ENCODE measurements at places on chromosomes 3 and 15.

DNA sequence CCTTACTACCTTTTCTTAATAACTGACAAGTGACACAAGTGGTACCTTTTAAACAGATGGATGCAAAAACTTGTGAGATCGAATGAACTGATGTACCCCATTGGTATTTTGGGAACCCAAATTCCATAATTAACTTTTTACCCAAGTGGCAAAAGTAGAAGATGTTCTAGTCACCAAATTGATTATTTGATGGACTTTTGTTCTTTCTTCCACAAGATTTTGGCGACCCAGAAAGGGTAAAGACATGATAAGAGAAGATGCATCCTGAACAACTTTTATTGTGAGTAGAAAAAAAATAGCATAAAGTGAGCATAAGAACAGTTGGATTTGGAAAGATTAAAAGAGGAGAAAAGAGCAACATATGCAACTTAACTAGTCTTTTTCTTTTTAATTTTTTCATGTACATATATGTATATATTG, 159.5 kb downstream of the TIGIT start:
- no peak for DNase-seq

GRCh38 chr3:24299246-24299805, 195.3 kb downstream of the THRB start:
- no peak for DNase-seq

DNA sequence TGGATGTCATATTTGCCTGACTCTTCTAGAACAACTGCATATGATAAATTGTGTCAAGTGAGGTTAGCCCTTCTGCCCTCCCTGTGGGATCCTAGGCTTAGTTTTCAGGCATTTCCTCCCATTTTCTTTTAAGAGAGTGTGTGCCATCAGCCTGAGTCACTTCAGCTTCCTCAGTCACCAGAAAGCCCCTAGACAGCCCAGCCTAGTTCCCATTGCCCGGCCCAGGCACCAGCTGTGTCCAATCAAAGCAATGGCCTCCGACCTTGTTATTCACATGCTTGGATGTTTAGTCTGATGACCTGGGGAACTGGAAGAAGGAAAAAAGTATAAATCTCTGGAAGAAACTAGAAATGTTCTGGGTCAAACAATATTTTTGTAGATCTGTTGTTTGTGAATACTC, 221.9 kb upstream of the LRIG1 start:
- DNase-seq = no peak

DNA sequence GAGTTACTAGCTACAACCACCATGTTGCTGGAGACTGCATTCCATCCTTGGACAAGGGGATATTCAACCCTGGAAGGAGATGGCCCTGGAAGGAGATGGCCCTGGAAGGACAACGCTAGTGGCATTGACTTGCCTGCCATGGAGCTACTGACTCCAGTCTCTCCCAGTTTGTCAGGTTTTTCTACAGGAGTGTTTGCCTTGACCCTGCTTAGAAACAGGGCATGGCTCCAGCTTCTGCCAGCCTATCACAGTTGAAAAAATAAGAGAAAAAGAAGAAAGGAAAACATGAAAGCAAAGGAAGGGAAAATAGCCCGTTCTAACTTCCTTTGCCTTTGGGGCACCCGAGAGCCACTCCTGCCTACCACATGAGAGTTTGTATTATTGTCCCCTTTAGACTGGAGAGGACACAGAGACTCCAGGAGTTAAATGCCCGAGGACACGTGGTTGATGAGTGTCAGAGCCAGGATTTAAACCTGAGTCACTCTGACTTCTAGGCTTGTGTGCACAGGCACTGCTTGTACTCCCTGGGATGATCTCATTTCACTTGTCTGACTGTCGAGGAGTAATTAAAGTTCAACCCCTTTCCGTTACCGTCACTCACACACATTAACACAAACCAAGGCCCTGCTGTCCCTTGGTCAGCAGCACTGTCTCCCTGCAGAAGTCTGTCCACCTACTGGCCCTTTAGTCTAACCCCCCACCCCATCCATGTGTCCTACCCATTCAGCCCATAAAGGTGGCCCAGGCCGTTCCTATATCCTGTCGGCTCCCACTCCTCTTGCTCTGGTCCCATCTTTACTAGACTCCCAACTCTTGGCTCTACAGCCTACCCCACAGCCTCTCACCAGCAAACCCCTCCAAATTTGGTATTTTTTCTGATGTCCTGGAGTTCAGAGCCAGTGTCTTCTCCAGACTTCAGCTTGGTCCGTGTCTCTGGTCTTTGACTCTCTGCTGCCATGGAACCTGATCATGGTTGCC, 46.1 kb downstream of the C2CD4A start:
- peak; percentile 60 for DNase-seq

DNA sequence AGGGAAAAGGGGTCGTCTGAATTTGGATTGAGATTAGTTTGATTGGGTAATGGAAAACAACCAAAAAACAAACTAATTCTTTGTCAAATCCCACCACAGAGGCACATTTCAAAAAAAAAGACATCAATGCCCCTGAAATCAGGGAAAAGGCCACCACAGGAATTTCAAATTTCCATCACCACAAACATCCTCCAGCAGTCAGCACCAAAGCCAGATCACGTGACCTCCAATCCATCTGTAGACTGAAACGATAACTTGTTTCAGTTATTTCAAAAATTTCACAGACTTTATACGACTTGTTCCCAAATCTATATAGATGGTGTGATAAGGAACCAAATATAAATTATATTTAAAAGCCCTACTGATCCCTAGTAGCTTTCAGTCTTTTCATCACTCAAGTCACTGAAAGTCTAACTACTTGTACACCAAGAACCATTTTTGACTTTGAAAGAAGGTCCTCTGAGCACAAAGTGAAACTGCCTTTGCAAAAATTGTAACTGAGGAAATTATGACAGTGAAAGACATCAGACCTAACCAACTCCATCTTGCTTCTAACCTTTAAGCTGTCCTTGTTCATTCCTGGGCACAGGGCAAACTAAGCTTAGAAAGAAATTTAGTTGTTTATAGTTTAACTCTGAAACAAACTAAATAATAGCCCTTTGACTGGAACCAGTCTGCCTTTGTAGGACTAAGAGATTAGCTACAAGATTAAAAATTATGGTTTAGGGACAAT, 48.1 kb upstream of the PLCL2 start:
- no peak for DNase-seq

DNA sequence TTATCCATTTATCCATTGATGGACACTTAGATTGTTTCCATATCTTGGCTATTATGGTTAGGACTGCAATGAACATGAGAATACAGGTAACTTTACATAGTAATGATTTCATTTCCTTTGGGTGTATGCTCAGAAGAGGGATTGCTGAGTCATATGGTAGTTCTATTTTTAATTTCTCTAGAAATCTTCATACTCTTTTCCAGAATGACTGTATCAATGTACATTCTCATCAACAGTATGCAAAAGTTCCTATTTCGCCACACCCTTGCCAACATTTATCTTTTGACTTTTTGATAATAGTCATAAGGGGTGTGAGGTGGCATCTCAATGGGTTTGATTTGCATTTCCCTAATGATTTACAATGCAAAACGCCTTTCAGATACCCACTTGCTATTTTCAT, 6.2 kb upstream of the NIPA1 start:
- no peak for DNase-seq

GRCh38 chr3:134769287-134769868, 25.7 kb upstream of the EPHB1 start:
- DNase-seq = peak; percentile 33

- DNase-seq = no peak
Observed at GRCh38 chr3:15197340-15198029, 8.6 kb upstream of the CAPN7 start.

- no peak for DNase-seq
Observed at GRCh38 chr3:188200481-188200880, 46.5 kb downstream of the LPP start.

DNA sequence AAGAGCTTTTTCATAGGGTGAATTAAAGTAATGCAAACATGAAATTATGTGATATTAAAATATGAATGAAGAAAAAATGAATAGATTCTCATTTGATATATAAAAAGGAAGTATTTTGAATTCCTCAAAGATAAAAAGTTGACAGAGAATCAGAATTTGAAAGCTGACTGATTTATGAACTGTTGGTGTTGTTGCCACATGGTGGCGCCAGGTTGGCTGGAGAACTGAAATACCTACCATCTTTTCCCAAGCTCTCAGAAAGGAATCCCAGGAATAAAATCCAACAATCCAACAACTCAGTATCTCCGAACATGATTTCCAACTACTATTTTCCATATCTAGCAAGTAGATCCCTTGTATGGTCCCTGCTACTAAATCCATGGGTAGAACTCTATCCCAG, 3.1 kb downstream of the MYRIP start:
- DNase-seq = peak; percentile 31

GRCh38 chr3:133937756-133938601, 42.3 kb upstream of the RAB6B start:
- DNase-seq = peak; percentile 18

DNA sequence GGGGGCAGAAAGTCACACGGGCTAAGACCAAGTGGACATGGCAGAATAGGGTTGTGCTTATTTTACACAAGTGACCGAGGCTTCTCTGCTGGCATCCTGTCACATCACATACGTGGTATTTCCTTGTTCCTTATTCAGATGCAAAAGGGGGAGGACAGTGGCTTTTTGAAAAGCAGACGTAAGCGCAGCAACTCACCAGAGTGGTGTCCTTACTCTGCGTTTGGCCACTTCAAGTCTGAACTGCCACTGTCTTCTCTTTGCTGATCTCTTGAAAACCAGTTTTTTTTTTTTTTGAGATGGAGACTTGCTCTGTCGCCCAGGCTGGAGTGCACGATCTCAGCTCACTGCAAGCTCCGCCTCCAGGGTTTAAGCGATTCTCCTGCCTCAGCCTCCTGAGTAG, 113.2 kb downstream of the SOX2 start:
- no peak for DNase-seq

GRCh38 chr3:141735770-141736465, 2.2 kb upstream of the RNF7 start:
- DNase-seq = no peak

- DNase-seq = no peak
Observed at GRCh38 chr3:17025594-17026139, 140.9 kb downstream of the PLCL2 start.

DNA sequence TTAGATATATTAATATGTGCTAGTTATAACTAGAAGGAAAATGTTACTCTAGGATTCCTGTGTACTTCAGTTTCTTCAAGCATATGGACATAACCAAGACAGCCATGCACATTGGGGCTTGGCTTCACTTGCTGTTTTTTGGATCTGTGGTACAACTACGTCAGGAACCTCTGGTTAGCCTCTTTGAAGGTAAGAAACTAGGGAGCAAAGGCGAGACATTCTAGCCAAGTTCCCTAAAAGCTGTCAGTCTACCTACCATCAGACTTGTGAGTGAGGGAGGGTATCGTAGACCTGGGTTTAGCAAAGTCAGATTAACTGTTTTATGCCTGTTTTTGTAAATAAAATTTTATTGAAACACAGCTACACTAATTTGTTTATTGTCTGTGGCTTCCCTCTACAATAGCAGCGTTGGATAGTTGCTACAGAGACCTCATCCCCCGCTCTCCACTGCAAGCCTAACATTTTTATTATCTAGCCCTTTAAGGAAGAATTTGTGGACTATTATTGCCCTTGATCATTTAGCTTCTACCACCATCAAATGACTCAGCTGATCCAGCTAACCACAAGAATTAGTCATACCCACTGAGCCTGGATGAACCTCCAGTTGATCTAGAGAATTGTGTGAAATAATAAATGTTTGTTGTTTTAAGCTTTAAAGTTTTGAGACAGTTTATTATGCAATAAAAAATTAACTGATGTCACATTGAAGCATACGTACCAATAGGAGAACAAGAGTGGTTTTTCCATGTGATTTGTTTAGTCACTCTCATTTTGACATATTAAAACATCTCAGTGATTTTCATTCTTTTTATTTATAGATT, 58.1 kb downstream of the RSRC1 start:
- DNase-seq = no peak

DNA sequence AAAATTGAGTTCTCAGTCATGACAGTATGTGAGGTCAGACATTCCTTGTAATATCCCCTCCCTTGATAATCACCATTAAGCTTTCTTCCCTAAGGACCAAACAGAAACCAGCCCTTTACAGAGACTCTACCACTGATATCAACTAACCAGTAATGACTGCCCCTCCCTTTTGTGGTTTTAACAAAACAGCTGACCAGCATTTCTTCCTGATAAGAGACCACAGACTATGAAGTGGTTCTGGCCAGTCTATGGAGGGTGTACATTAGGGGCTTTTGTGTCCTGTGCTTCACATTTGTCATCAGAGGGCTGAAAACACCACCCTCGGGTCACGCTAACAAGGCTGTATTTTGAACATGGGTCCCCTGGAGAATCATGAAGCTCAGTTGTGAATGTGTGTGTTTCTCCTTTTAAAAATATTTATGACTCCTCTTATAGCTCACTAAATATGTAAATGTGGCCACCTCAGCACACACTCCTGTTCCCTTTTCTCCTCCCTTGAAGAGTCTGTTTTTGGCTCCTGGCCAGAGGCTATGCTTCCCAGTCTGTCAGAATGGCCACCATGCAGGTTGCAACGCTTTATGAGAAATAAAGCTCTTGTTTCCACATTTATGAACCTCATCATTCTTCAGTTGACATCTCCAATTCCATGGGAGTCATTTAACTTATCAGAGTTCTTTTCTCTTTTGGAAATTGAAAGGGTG, 239.3 kb downstream of the CPNE4 start:
- DNase-seq = no peak

DNA sequence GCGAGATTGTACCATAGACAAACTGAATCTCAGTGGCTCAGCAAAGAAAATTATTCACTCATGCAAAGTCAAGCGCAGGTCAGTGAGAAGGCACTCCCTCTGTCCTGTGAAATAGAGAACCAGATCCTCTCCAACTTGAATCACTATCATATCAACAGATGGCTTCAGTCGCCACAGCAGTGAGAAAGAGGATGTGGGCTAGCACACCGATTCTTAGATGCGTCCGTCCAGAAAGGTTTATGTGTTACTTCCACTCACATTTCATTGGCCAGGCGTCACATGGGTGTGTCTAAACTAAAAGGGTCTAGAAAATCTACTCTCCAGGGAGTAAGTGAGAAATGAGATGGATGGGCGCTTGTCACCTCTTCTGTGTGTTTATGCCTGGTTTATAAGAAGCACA, 141.6 kb upstream of the KBTBD8 start:
- no peak for DNase-seq

DNA sequence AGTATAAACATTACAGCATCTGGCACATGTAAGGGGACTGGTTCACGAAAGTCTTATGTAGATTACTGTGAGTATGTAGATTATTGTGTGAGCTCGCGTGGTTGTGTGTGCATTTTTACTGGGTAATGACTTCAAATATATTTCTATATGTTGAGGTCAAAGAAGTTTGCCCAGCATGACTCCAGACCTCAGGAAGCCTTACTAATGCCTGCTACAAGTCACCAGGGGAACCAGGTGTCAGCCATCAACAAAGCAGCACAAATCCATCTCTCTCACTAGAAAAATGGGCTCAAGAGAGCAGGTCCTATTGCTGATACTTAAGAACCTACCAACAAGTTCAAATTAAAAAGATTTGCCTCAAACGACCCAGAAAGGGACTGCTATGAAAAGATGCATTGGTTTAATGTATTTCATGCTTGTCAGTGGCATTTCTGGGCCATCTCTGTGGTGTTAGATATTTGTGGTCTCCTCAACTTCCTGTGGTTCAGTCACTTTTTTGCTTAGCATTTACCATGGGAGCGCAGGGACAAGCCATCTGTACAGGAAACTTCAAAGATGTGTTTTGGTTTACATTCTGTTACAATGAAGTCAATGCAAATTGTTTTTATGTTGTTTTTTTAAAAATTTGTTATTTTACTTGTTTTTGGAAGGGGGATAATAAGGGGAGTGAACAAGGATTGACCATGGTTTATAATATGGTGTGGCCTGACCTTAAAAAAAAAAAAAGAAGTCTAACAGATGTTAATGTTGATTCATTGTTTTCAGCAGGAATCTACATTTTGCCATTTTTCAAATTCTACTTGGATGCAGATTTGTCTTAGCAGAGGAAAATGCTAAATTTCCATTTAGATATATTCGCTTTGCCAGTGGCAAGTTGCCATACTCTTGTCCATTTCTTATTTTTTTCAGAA, 172.1 kb upstream of the ADAMTS9 start:
- DNase-seq = no peak
